CD4-positive, CD25-positive, alpha-beta regulatory T cell (primary cell): ENCODE measurements at places on chromosomes 3 and 15.

- no peaks in the 10 kb centered on the region for H3K4me1 ChIP-seq
- H3K36me3 ChIP-seq = peaks cover 77% of the 10 kb centered on the region
- no peak for DNase-seq
- H3K27me3 ChIP-seq = no peaks in the 10 kb centered on the region
Measured at GRCh38 chr3:113615976-113616375, 80.5 kb downstream of the USF3 start.

DNA sequence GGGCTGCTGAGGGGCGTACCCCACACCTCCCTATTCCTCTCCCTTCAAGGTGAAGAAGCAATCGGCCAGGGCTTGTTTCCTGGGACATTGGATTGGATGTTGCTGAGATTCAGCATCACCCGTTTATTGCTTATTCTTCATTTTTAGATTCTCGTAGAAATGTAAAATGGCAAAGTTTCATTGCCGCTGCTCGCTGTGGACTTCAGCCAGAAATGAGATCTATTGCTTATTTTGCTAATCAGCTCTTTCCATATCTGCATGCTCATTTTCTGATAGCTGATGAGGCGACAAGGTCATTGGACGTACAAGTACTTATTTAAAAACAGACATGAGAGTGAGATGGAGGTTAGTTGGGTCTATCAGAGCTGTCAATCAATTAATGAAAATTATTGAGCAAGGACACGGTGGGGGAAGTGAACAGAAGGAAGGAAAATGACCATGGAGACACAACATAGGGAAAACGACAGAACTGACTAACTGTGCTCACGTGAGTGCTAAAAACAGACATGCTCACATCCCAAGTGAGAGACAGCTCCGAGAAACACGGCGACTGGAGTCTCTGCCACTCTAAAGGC lies 471.2 kb downstream of the NR2F2 start:
- no peak overlapping the region for H3K27ac ChIP-seq
- no peaks in the 10 kb centered on the region for H3K4me1 ChIP-seq

DNA sequence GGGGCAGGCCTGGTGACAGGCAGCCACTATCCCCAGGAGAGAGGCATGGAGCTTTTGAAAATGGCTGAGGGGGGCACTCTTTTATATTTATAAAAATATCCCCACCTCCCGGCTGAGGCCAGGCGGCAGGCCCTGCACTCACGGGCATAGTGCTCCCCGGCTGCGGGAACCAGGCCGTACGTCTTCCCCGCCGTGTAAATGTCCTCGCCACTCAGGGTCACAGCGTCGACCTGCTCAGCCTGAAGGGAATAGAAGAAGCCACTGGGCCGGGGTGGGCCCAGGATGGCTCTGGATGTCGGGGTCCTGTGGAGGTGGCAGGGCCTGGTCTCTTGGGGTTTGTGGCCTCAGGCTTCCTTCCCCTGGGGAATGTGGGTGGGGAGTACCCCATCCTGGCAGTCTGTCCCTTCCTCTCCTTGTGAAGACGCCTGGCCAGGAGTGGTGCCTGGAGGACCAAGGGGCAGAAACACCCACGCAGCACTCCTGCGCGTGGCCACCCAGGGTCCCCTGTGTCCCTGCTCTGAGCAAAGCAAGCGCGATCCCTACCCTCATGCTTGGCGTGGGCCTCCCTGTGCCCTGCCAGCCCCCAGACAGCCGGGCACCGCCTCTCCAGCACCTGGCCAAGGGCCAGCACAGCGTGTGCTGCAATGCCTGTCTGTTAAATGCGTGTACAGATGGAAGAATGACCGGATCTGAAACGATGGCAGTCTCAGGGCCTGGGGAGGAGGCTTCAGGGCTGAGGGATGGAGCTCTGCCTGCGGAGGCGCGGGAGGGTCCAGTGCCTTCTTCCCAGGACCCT lies 18.9 kb downstream of the MELTF start:
- H3K27me3 ChIP-seq = no peaks in the 10 kb centered on the region
- H3K36me3 ChIP-seq = no peaks in the 10 kb centered on the region
- no peaks in the 10 kb centered on the region for H3K4me1 ChIP-seq
- no peak for DNase-seq
- no peak overlapping the region for H3K27ac ChIP-seq
- H3K4me3 ChIP-seq = no peak overlapping the region

- no peak overlapping the region for H3K4me3 ChIP-seq
- peak; percentile 33 for DNase-seq
- H3K36me3 ChIP-seq = no peaks in the 10 kb centered on the region
- H3K27ac ChIP-seq = no peak overlapping the region
- no peaks in the 10 kb centered on the region for H3K27me3 ChIP-seq
Measured at GRCh38 chr3:70358978-70359580, 46.6 kb upstream of the MDFIC2 start.

- no peaks in the 10 kb centered on the region for H3K4me1 ChIP-seq
- no peak overlapping the region for H3K27ac ChIP-seq
- no peak overlapping the region for H3K4me3 ChIP-seq
- no peak for DNase-seq
Measured at GRCh38 chr3:79517766-79518413, 249.9 kb downstream of the ROBO1 start.

GRCh38 chr3:14685179-14685578 lies 10.2 kb downstream of the C3orf20 start:
- H3K4me1 ChIP-seq = no peaks in the 10 kb centered on the region
- H3K27me3 ChIP-seq = peaks cover 5% of the 10 kb centered on the region
- no peaks in the 10 kb centered on the region for H3K36me3 ChIP-seq
- no peak for DNase-seq
- H3K4me3 ChIP-seq = no peak overlapping the region

- H3K36me3 ChIP-seq = no peaks in the 10 kb centered on the region
- no peak overlapping the region for H3K4me3 ChIP-seq
- no peaks in the 10 kb centered on the region for H3K27me3 ChIP-seq
Measured at GRCh38 chr15:77709135-77709886, 76.6 kb upstream of the LINGO1 start.

- DNase-seq = no peak
- H3K27ac ChIP-seq = no peak overlapping the region
- no peaks in the 10 kb centered on the region for H3K27me3 ChIP-seq
- no peak overlapping the region for H3K4me3 ChIP-seq
- peaks cover 7% of the 10 kb centered on the region for H3K36me3 ChIP-seq
- no peaks in the 10 kb centered on the region for H3K4me1 ChIP-seq
Measured at GRCh38 chr3:129859272-129859671, 34.2 kb downstream of the TMCC1 start.

GRCh38 chr3:50444213-50444612 lies 59.2 kb downstream of the CACNA2D2 start:
- H3K27me3 ChIP-seq = no peaks in the 10 kb centered on the region
- no peak overlapping the region for H3K4me3 ChIP-seq
- H3K36me3 ChIP-seq = no peaks in the 10 kb centered on the region
- no peak for DNase-seq

DNA sequence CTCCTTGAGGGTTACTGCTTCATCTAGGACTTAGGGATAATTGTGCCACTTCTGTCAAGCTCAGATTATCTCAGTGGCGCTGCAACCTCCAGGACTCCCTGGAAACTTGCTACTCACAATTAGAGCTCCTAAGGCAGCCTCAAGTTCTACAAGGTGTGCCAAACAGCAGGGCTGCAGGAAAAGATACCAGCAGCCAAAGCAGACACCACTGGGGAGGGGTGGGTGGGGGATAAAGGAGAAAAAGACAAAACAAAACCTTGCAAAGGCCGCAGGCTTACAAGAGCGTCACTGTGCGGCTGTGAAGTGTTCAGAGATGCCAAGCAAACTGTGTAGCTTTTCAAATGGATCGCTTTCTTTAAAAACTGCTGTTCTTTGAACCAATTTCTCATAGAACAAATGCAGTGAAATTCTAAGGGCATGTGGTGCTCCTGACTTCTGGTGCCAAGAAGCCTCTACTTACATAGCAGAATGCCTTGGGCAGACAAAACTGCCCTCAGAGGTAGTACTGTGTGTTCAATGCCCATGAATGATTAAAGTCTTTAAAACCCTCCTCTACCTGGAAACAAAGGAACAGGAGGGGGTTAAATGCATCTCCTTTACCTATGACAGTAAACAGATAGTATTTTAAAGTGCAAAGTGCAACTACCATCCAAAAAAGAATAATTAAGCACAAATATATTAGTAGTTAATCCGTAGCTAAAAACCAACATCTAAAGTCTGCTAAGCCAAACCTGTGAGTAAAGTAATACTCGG lies 353.4 kb downstream of the FOXP1 start:
- H3K27ac ChIP-seq = no peak overlapping the region
- DNase-seq = no peak
- no peak overlapping the region for H3K4me3 ChIP-seq
- peaks cover 20% of the 10 kb centered on the region for H3K36me3 ChIP-seq

- H3K4me3 ChIP-seq = no peak overlapping the region
- H3K27ac ChIP-seq = no peak overlapping the region
- peaks cover 6% of the 10 kb centered on the region for H3K4me1 ChIP-seq
- peak; percentile 77 for DNase-seq
- no peaks in the 10 kb centered on the region for H3K36me3 ChIP-seq
Measured at GRCh38 chr15:59751552-59752413, 62.7 kb upstream of the BNIP2 start.

DNA sequence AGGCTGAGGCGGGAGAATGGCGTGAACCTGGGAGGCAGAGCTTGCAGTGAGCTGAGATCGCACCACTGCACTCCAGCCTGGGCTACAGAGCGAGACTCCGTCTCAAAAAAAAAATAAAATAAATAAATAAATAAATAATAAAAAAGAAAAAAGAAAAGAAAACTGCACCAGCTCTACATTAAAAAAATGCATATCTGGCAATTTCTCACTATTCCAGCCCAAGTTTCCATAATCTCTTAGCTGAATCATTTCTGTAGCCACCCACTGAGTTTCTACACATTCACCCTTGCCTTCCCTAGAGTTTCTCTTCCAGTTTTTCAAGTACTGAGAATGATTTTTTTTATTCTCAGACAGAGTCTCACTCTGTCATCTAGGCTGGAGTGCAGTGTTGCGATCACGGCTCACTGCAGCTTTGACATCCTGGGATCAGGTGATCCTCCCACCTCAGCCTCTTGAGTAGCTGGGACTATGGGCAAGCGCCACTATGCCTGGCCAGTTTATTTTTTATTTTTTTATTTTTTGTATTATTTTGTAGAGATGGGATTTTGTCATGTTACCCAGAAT lies 24.5 kb upstream of the SLC7A14 start:
- H3K36me3 ChIP-seq = no peaks in the 10 kb centered on the region
- H3K27me3 ChIP-seq = no peaks in the 10 kb centered on the region
- H3K4me1 ChIP-seq = no peaks in the 10 kb centered on the region
- H3K27ac ChIP-seq = no peak overlapping the region

DNA sequence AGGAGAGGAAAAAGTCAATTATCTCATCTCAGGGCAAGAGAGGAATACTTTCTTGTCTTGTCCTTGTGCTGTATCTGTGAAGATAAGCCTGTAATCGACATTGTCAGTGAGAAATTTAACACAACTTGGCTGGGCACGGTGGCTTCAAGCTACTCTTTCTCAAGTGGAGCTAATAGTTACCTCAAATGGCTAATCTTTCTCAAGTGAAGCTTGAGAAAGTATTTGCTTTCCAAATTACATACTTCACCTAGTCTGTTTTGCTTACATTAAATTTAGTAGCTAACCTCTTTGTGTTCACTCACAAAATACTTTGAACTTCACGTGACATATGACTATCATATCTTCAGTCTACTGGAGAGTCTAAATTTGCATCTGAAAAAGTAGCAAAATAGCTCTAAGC lies 48.3 kb upstream of the B3GALNT1 start:
- no peak overlapping the region for H3K27ac ChIP-seq
- H3K36me3 ChIP-seq = no peaks in the 10 kb centered on the region
- no peaks in the 10 kb centered on the region for H3K4me1 ChIP-seq

DNA sequence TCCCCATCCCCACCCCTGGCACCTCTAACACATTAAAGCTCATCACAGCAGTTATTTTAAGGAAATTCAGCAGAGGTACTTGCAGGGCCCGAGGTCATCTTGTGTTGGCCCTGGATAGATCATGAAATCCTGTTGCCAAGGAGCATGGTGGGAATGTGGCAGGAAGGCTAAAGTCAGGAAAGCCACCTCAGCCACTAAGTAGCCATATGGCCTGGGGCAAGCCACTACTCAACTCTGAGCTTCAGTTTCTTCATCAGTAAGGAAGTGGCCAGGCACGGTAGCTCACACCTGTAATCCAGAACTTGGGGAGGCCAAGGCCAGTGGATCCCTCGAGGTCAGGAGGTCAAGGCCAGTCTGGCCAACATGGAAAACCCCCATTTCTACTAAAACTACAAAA lies 55.9 kb downstream of the LIPC start:
- no peaks in the 10 kb centered on the region for H3K27me3 ChIP-seq
- no peak for DNase-seq
- H3K36me3 ChIP-seq = no peaks in the 10 kb centered on the region

GRCh38 chr3:120111898-120112297 lies 17.7 kb upstream of the GSK3B start:
- H3K27me3 ChIP-seq = no peaks in the 10 kb centered on the region
- no peaks in the 10 kb centered on the region for H3K4me1 ChIP-seq
- H3K36me3 ChIP-seq = no peaks in the 10 kb centered on the region
- no peak overlapping the region for H3K4me3 ChIP-seq
- H3K27ac ChIP-seq = no peak overlapping the region

DNA sequence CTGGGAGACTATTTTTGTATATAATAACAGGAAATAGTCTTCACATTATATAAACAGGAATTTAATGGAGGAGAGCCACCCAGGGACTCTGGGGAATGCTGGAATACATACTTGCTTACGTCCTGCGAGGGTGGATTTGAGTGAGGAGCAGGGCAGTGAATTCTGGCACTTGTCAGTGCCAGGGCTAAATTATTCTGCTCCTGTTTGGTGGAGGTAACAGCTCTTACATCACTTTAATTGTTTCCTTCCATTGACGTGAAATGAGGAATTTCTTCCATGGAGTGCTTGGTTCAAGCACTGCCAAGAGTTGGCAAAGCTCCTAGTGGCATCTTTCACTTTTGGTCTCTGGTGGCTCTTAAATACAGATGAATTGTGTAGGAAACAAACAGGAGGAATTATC lies 94.1 kb upstream of the GOLGA8J start:
- no peaks in the 10 kb centered on the region for H3K4me1 ChIP-seq
- H3K4me3 ChIP-seq = no peak overlapping the region
- no peak overlapping the region for H3K27ac ChIP-seq
- H3K27me3 ChIP-seq = no peaks in the 10 kb centered on the region

DNA sequence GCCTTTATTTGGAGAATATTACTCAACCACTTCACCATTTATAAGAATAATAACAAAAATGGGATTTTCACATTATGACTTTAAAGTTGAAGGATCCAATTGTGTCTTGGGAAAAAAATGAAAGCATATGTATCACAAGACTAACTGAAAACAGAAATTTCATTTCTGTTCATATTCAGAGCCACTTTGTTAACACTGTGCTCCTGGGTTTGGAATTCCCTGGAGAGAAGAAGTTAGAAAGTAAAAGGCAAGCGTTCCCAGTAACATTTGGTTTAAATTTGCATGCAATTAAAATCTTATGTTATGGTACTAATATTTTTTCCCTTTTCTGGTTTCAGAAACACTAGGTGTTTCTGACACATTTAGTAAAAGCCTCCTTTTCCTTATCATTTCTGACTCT lies 230.8 kb downstream of the RBMS3 start:
- no peaks in the 10 kb centered on the region for H3K36me3 ChIP-seq
- no peaks in the 10 kb centered on the region for H3K27me3 ChIP-seq
- no peak overlapping the region for H3K4me3 ChIP-seq
- no peak overlapping the region for H3K27ac ChIP-seq

DNA sequence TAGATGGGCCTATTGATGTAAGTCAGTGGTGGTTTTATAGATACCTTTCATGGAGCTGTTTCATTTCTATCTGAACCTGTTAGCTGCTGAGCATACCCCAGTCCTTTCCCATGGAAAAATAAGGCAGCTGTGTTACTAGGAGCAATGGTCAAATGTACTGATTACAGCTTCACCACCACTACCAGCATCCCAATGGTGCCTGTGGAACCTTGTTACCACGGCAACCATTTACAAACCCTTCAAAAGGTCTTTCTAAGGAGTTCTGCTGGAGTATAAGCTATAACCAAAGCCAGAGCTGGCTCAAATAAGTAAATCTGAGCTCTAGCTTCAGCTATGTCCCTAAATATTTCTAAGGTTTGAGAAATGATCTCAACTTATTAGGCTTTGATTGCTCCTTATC lies 133.4 kb upstream of the ACP3 start:
- no peaks in the 10 kb centered on the region for H3K36me3 ChIP-seq
- H3K4me1 ChIP-seq = no peaks in the 10 kb centered on the region
- no peak for DNase-seq
- no peak overlapping the region for H3K4me3 ChIP-seq
